ENCODE measurements at places on chromosomes 11 and 22. TPM values are rescaled to one million over a fixed set of nuclear protein-coding genes. Genes with fewer than 3 reads are reported as not detected.

- peak; percentile 52 for DNase-seq
Measured at GRCh38 chr22:21624120-21624879, 5.5 kb downstream of the YDJC start.

DNA sequence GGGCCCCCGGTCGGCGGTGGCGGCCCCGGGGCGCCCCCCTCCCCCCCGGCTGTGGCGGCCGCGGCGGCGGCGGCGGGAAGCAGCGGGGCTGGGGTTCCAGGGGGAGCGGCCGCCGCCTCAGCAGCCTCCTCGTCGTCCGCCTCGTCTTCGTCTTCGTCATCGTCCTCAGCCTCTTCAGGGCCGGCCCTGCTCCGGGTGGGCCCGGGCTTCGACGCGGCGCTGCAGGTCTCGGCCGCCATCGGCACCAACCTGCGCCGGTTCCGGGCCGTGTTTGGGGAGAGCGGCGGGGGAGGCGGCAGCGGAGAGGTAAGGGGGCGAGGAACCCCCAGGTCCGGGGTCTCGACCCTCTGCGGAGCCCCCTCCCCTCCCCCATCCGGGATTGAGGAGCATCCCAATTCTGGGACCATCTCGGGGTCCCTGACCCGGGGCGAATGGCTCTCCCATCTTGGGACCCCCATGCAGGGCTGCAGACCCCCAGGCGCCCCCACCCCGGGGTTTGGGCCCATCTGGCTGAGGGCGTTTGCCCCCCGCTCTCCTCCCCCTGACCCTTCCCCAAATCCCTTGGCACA is 431 bp downstream of the KMT2A start:
- DNase-seq, result no peak

DNA sequence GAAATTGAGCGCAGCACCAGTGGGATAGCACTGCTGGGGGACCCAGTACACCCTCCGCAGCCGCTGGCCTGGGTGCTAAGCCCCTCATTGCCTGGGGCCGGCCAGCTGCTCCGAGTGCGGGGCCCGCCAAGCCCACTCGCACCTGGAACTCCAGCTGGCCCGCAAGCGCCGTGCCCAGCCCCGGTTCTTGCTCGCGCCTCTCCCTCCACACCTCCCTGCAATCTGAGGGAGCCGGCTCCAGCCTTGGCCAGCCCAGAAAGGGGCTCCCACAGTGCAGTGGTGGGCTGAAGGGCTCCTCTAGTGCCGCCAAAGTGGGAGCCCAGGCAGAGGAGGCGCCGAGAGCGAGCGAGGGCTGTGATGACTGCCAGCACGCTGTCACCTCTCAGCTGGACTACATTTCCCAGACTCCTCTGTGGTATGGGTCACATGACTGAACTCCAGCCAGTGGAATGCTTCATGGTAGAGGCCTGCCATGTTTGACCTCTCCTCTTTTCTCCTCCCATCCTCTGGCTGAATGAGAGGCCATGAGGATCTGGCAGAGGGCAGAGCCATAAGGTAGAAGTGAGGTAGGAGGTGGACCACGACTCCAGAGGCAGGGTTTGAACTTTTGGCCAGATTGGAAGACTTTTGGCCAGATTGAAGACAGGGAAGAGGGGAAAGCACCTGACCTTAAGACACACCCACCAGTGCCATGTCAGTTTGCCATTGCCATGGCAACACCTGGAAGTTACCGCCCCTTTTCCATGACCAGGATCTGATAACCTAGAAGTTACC is 6.2 kb downstream of the MRGPRD start:
- DNase-seq, result no peak

NXPE2 gene
- total RNA-seq, result 0.22 TPM

- no peak for DNase-seq
Measured at GRCh38 chr11:9386901-9387300, 2.4 kb downstream of the IPO7 start.

SEC14L3 gene
- not detected for total RNA-seq

CDC42EP1 gene
- total RNA-seq, result 17.7 TPM

GNAZ gene
- 2.9 TPM for total RNA-seq

GRCh38 chr22:46534177-46534776 is 3.1 kb downstream of the CELSR1 start:
- peak; percentile 8 for DNase-seq

GRCh38 chr11:11788063-11788710 is 53.6 kb upstream of the USP47 start:
- DNase-seq, result no peak

- DNase-seq, result no peak
Measured at GRCh38 chr11:22234743-22235142, 41.9 kb downstream of the ANO5 start.

DNA sequence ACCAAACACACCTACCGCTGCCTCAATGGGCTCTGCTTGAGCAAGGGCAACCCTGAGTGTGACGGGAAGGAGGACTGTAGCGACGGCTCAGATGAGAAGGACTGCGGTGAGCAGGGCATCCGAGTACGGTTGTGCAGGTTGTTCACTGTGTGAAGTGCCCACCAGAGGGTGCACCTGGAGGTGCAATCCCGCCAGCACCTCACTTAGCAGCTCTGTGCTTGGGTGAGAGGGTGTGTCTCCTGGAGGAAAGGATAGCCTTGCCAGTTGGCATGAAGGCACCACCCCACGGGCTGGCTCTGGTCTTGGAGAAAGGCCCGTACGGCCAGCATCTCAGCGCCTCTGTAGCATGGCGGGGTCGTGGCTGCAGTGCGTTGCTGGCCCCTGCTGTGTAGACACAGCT is 39.4 kb downstream of the ST14 start:
- no peak for DNase-seq

DNA sequence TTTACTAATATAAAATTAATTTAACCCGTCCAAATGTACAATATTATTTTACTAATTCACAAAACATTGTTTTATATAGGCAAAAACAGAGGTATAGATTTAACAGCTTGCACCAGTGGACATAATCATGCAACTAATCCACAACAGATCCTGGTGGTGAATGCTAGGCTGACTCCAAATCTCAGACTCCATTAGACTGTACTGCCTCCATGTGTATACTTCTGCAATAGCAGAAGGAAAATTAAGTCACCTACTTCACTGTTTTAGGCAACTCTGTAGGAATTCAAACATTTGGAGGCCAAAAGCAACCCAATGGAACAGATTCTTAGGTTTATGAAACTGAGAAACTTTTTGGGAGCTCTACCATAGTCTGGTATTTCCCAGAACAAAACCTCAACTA is 30.0 kb upstream of the RAB39A start:
- no peak for DNase-seq

ACTN3 gene
- not detected for total RNA-seq

GRCh38 chr22:30705710-30706651 is 11.3 kb downstream of the OSBP2 start:
- DNase-seq, result no peak

DNA sequence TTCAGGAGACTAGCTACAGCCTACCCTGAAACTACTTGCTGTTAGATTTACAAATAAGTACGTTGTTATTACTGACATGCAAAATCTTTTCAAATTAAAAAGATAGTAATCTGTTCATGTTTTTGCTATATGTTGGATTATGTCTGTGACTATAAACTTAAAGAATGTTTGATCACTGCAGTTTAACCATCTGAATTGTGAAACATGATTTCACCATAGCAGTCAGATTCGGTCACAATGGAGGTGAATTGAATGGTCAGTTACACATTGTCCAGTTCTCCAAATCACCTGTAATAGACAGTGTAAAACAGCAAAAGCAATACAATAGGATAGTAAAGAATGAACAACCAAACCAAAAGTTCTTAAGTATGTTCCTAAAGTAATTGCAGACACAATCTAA is 43.3 kb downstream of the CCDC83 start:
- no peak for DNase-seq

DNA sequence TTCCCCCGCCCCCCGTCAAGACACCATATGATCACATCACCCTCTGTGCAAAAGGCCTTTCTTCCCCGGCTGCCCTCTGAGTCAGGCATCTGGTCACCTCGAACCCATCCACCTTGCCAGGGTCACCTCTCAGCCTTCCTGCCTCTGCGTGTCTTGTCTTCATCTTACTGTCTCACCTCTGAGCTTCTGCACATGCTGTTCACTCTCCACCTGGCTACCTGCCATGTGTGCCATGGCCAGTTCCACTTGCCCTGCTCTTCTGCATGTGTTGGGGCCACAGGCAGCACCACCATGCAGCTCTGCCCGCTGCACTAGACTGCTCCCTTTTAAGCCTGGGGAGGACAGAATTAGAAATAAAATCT is 9.8 kb downstream of the ZNF74 start:
- no peak for DNase-seq

DNA sequence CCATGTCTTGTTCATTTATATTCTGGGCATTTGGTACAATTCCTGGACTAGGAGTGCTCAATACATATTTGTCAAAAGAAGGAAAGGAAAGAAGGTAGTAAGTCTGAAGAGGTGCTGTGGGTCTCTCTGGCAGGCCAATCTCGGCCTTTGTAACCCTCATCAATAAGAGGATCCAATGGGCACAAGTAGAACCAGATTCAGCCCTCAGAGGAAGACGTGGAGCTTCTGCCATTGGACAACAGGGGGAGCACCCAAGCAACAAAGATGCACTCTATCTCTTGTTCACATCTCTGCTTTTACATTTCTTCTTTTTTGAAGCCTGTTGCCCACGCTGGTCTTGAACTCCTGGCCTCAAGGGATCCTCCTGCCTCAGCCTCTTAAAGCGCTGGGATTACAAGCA is 2.2 kb upstream of the VPS11 start:
- no peak for DNase-seq

- no peak for DNase-seq
Measured at GRCh38 chr11:44312876-44313275, 2.9 kb upstream of the ALX4 start.

- DNase-seq, result no peak
Measured at GRCh38 chr22:21051831-21052400, 6.2 kb downstream of the LRRC74B start.
